SJSA1 (cell line): ENCODE measurements at places on chromosomes 6 and 20. TPM values are rescaled to one million over a fixed set of nuclear protein-coding genes. Genes with fewer than 3 reads are reported as not detected.

DNA sequence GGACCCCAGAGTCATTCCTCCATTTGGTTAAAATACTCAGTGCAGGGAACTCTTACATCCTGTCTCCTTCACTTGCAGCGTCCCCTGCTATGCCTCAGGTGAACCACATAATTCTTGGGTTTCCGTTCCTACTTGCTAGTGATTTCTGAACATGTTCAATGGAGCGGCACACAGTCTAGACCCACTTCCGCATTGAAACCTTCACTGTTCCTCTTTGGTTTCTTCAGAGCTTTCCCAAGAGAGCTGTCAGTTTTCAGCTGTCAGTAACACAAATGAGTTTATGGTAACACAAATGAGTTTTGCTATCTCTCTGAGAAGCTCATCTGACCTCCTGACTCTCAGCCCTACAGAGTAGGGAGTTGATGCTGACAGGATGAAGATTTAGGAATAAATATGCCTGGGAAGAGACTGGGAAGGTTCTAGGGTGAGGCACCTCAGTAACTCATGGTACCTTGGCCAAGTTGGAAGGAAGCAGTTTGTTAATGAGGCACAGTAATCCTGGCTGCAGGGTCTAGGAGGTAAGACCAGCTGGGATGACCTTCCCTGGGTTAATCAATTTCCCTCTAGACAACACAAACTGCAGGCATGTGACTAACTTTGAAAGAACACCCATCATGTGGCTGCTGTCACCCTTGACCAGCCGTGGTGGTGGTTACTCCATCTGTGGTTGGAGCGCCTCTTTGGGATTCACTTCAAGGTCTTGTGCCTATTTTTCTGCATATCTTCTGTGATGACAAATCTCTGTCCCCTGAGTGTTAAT is 5.4 kb downstream of the SYS1 start:
- H3K27me3 ChIP-seq, result no peaks in the 10 kb centered on the region
- peaks cover 8% of the 10 kb centered on the region for H3K36me3 ChIP-seq
- peaks cover 5% of the 10 kb centered on the region for H3K4me1 ChIP-seq
- H3K4me3 ChIP-seq, result no peak overlapping the region
- no peak overlapping the region for H3K27ac ChIP-seq
- DNase-seq, result no peak

GRCh38 chr6:156396068-156396771 is 381.0 kb upstream of the ARID1B start:
- DNase-seq, result no peak
- H3K4me3 ChIP-seq, result no peak overlapping the region
- H3K4me1 ChIP-seq, result no peaks in the 10 kb centered on the region
- H3K36me3 ChIP-seq, result no peaks in the 10 kb centered on the region
- no peak overlapping the region for H3K27ac ChIP-seq
- no peaks in the 10 kb centered on the region for H3K27me3 ChIP-seq

- no peak overlapping the region for H3K4me3 ChIP-seq
- H3K27ac ChIP-seq, result peak overlapping the region; percentile 49
- no peak for DNase-seq
- no peaks in the 10 kb centered on the region for H3K27me3 ChIP-seq
- peaks cover 41% of the 10 kb centered on the region for H3K4me1 ChIP-seq
Measured at GRCh38 chr20:50034567-50035180, 51.9 kb downstream of the SNAI1 start.

- no peaks in the 10 kb centered on the region for H3K36me3 ChIP-seq
- no peaks in the 10 kb centered on the region for H3K27me3 ChIP-seq
- no peak overlapping the region for H3K4me3 ChIP-seq
- H3K27ac ChIP-seq, result no peak overlapping the region
Measured at GRCh38 chr20:32576560-32576959, 8.6 kb downstream of the NOL4L start.

- peaks cover 17% of the 10 kb centered on the region for H3K4me1 ChIP-seq
- DNase-seq, result peak; percentile 73
- no peaks in the 10 kb centered on the region; the same call in 1 of the 2 replicates for H3K36me3 ChIP-seq
- peak within 1 kb of the TSS; percentile 71 for H3K4me3 ChIP-seq
Measured at GRCh38 chr20:51022803-51023616, at the start of gene KCNG1. KCNG1 (minus strand) TSS chr20:51023107; CDS start chr20:51010338, 12,769 bp downstream.

DNA sequence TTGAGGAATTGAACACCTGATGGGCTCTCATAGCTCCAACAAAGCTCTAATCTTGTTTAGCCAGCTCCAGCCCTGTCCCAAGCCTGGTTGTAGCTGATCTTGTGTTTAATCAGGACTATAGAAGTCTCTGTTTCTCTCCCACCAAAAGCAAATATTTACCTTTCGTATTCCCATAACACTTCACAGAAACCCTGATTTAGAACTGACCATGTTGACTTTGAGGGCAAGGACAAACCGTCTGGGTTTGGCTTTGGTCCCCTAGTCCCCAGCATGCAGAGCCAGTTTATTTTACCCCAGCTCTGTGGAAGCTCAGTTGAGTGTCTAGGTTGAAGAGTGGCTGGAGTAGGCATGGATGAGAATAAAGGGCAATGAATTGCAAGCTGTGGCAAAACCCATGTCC is 18.0 kb upstream of the SIM1 start:
- H3K4me3 ChIP-seq, result no peak overlapping the region
- no peaks in the 10 kb centered on the region; the same call in 1 of the 2 replicates for H3K4me1 ChIP-seq
- no peak overlapping the region for H3K27ac ChIP-seq
- no peak for DNase-seq

GRCh38 chr6:101876431-101876830 is 482.9 kb downstream of the GRIK2 start:
- no peaks in the 10 kb centered on the region for H3K4me1 ChIP-seq
- DNase-seq, result no peak
- H3K4me3 ChIP-seq, result no peak overlapping the region
- no peak overlapping the region for H3K27ac ChIP-seq
- no peaks in the 10 kb centered on the region for H3K27me3 ChIP-seq

GRCh38 chr6:158536891-158537798 is 22.7 kb upstream of the TMEM181 start:
- H3K36me3 ChIP-seq, result no peaks in the 10 kb centered on the region
- no peak overlapping the region for H3K27ac ChIP-seq
- H3K4me3 ChIP-seq, result peak overlapping the region; percentile 31

- no peak for DNase-seq
- no peaks in the 10 kb centered on the region for H3K27me3 ChIP-seq
- no peak overlapping the region for H3K27ac ChIP-seq
- no peaks in the 10 kb centered on the region for H3K36me3 ChIP-seq
- no peaks in the 10 kb centered on the region for H3K4me1 ChIP-seq
- no peak overlapping the region for H3K4me3 ChIP-seq
Measured at GRCh38 chr6:136866872-136867416, 44.6 kb downstream of the PEX7 start.

GRCh38 chr20:43839793-43840199 is 74.9 kb upstream of the TOX2 start:
- peaks cover 33% of the 10 kb centered on the region for H3K4me1 ChIP-seq
- H3K36me3 ChIP-seq, result no peaks in the 10 kb centered on the region
- no peak overlapping the region for H3K4me3 ChIP-seq
- no peak for DNase-seq
- no peak overlapping the region for H3K27ac ChIP-seq

- H3K4me1 ChIP-seq, result peaks cover 13% of the 10 kb centered on the region
- H3K27me3 ChIP-seq, result no peaks in the 10 kb centered on the region
- no peak for DNase-seq
- H3K27ac ChIP-seq, result peak overlapping the region; percentile 9
- H3K36me3 ChIP-seq, result peaks cover 63% of the 10 kb centered on the region
Measured at GRCh38 chr6:36852481-36853147, 13.4 kb upstream of the CPNE5 start.

DNA sequence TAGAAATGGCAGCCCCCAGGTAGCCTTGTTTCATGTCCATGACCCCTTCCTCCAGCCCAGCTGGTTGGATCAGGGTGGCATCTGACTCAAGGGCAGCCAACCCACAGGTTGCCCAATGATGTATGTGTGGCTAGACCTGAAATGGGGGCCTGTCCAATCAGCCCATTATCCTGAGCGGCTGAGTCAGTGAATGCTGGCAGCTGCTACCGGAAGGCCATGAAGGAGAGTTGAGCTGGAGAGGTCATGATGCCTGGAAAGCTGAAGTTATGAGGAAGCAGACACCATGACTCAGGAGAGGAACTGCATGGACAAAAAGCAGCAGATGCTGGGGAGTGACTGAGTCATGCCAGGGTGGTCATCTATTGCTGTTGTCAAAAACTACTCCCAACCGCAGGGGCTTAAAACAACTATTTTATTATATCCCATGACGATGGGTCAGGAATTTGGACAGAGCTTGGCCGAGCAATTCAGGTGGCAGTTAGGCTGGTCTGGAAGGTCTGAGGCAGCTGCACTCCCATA is 67.3 kb downstream of the MDGA1 start:
- peak overlapping the region; percentile 55 for H3K27ac ChIP-seq
- H3K27me3 ChIP-seq, result no peaks in the 10 kb centered on the region
- no peaks in the 10 kb centered on the region for H3K36me3 ChIP-seq

DNA sequence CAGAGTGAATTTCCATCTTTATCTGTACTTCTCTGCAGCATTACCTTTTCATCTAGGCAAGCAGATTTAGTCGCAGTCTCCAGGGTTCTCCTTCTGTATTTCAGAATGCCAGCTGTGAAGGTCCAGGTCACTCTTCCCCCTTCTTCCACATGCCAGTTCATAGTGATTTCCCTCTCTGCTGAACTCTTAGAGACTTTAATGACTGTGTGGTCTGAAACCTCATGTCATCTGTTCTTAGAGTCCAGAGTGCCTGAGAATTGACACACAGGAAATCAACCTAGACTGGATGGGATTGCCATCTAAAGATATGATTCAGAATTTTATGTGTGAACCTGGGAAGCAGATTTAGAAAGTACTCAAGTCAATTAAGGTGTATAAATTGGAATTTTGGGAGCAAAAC is 248.1 kb downstream of the TPBG start:
- DNase-seq, result no peak
- H3K4me1 ChIP-seq, result no peaks in the 10 kb centered on the region
- H3K4me3 ChIP-seq, result no peak overlapping the region
- no peaks in the 10 kb centered on the region for H3K36me3 ChIP-seq
- H3K27me3 ChIP-seq, result no peaks in the 10 kb centered on the region

DNA sequence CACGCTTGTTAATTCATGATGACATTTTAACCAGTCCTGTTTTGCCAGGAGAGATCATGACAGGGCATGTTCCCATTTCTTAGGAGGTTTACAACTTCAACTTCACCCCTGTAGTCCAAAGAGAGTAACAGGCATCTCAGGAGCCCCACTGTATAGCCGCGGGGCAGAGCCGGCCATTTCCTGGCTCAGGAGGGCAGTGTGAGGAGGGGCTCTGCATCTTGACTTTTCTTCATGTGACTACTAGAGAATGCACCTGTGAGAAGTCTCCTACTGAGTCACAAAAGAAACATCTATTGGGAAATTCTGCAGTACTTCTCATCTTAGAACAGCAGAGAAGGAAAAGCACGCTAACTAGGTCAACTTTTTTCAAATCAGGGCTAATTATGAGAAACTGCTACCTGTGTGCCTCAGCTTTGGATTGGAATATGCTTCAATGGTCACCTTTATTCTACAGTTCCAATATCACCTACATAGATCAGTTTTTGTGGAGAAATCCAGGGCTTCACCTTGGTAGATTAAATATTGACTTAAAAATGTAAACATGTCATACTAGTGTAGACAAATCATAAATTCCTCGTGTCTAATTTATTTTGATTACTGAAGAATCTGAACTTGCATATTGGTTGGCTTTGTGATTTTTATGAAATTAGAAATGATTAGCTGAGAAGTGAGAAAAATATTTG is 28.6 kb upstream of the SIM1 start:
- no peaks in the 10 kb centered on the region for H3K36me3 ChIP-seq
- no peak for DNase-seq
- no peaks in the 10 kb centered on the region for H3K27me3 ChIP-seq
- no peak overlapping the region for H3K4me3 ChIP-seq
- no peak overlapping the region for H3K27ac ChIP-seq

DNA sequence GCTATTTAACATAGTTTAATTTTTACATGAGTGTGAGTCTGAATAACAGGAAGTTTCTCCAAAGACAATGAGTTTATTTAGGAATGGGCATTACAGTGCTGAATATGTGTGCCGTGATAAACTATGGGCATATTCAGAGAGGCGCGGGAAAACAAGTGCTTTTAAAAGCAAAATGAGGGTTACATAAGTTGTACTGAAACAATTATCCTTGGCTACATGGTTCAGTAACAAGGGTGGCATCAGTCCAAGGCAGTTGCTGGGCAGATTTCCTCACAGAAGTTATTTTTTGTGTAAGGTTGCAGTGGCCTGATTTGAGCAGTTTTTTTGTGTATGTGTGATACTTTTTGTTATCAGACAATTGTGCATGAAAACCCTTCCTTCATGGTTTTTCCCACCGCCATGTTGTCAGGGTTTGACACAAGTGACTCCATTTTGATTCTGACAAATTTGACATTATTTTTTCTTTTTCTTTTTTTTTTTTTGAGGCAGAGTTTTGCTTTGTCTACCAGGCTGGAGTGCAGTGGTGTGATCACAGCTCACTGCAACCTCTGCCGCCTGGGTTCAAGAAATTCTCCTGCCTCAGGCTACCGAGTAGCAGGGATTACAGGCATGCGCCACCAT is 22.3 kb upstream of the PXDC1 start:
- H3K4me3 ChIP-seq, result no peak overlapping the region
- H3K27ac ChIP-seq, result no peak overlapping the region
- H3K4me1 ChIP-seq, result peaks cover 4% of the 10 kb centered on the region
- H3K27me3 ChIP-seq, result no peaks in the 10 kb centered on the region
- no peaks in the 10 kb centered on the region for H3K36me3 ChIP-seq

GRCh38 chr6:97462031-97462430 is 179.0 kb upstream of the MMS22L start:
- peaks cover 11% of the 10 kb centered on the region; the same call in 1 of the 2 replicates for H3K27me3 ChIP-seq
- H3K4me1 ChIP-seq, result no peaks in the 10 kb centered on the region
- H3K4me3 ChIP-seq, result no peak overlapping the region
- no peak for DNase-seq

DNA sequence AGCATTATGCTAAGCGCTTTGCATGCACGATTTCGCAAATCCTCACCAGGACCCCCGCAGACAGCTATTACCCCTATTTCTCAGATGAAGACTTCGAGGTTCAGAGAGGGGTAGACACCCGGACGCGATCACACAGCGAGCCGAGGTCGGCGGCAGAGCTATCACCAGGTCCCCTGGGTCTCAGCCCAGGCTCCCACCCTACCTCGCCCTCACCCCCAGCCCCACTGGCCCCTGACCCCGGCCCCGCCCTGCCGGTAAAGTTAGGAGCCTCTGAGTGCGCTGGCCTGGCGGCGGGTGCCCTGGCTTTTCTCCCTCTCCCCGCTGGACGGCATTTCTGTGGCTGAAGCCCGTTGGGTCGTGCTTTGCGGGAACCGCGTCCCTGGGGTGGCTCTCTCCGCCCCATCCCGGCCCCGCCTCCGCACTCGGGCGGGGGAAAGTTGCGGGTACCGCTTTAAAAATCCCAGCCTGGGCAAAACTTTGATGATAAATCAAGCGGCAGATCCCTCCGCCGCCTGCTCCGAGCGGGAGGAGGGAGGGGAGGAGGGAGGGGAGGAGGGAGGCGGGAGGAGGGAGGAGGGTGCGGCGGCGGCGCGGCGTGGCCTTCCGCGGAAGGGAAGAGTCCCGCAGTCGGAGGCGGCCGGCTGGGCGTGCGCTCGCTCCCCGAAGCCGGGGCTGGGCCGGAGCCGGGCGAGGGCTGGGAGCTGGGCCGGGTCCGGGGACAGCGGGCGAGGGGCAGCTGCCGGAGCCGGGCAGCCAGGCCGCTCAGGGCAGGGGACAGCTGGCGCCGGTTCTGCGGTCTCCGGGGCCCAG is at the start of gene VSTM2L:
VSTM2L (plus strand) TSS at position 624 of the 810 bp plus-strand sequence. CDS start 224 bp downstream, outside the sequence.
- peak within 1 kb of the TSS; percentile 54 for H3K4me3 ChIP-seq
- H3K36me3 ChIP-seq, result no peaks in the 10 kb centered on the region
- peaks cover 26% of the 10 kb centered on the region for H3K4me1 ChIP-seq
- H3K27me3 ChIP-seq, result peaks cover 3% of the 10 kb centered on the region; the same call in 1 of the 2 replicates
- peak; percentile 75 for DNase-seq
- no peak within 1 kb of the TSS for H3K27ac ChIP-seq

The YTHDF1 gene
- 23.7 and 30.2 TPM in 2 replicates for total RNA-seq

The BPIFB2 gene
- not detected in 2 replicates for total RNA-seq

The MROH8 gene
- total RNA-seq, result 2.3 and 5.1 TPM in 2 replicates

The AFDN gene
- total RNA-seq, result 88.2 and 118 TPM in 2 replicates

The SLC16A10 gene
- 0.06 TPM in 1 of 2 replicates, not detected in the other for total RNA-seq

The TRIM10 gene
- total RNA-seq, result not detected in 2 replicates
